Stimulated activated effector memory CD8-positive, alpha-beta T cell treated with anti-CD3 and anti-CD28 coated beads, Interleukin-12 subunit alpha, Interleukin-12 subunit beta, amount 100 ng/mL, for 72 hours (primary cell): ENCODE measurements at places on chromosomes 2 and 18.

DNA sequence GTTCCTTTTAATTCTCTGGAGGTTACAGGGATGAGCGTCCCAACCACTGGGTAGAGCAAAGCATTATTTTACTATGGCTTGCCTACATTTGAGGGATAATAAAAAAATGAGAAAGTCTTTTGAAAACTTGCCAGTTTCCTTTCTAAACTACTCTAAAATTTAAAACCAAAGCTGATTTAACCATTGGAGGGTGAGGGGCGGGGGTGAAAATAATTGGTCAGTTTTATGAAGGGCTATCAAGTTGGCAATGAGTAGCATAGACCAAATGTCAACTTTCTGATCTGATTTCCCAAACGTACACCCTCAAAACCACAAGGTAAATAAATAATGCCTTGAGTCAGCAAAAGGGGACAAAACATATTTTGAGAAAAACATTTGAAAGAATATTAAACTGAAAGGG is 85.7 kb upstream of the STK17B start:
- no peak for DNase-seq

- DNase-seq, result no peak
Measured at GRCh38 chr2:79906139-79906890, 393.5 kb downstream of the CTNNA2 start.

DNA sequence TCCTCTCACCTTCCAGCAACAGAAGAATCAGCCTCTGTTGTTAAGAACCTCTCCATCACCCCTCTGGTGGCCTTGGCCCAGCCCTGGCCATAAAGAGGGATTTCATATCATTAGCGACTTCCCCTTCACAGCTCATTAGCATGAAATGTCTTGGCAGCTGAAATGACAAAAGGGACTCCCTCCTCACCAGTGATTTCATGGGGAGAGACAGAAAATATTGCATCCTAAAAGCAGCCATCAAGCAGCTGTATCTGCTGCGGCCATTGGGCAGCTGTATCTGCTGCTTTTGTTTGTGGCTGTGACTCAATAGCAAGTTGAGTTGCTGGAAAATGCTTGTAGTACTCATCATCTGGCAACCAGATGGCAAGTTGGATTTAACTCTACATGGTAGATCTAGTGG is 105.9 kb upstream of the RMDN2 start:
- DNase-seq, result no peak

- DNase-seq, result no peak
Measured at GRCh38 chr2:171822525-171823322, 71.3 kb downstream of the SLC25A12 start.

GRCh38 chr18:43648002-43648401 is 370.7 kb upstream of the SYT4 start:
- no peak for DNase-seq
